ENCODE measurements at places on chromosomes 11 and 22.

DNA sequence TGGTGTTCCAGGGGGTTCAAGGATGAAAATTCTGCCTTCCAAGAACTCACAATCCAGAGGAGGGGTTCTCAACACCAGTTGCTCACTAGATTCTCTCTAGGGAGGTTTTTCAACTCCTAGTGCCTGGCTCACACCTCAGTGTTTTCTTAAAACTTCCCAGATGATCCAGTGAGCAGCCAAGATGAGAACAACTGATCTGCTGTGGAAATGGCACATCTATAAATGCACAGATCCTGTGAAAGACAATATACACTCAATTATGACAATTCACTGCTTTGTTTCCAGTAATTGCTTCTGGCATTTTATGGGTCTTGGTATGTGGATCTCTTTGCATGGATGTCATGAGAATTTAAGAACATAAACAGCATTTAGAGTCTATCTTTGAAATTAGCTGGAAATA, 45.2 kb upstream of the PRSS23 start:
- no peak for DNase-seq

- peak; percentile 64 for DNase-seq
Measured at GRCh38 chr11:122778148-122778547, 60.2 kb upstream of the CRTAM start.

- DNase-seq, result no peak
Measured at GRCh38 chr11:86625981-86626380, 46.4 kb downstream of the ME3 start.

DNA sequence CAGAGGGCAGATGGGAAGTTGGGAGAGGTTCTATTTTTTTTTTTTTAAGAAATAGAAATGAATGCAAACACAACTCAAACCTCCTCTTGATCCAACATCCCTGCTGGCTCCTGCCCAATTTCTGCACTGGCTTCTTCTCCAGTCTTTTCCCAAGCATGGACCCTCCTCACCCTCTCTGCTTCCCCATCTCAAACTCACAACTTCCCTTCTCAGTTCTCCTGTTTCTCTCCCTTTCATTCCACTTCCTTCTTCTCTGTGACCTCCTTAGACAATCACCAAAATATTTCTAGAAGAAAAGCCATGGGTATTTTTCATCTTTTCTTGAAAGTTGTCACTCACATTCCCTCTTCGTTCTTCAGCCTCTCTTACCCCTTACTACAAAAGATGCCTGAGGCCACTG, 85.2 kb upstream of the VPREB1 start:
- DNase-seq, result no peak

- no peak for DNase-seq
Measured at GRCh38 chr11:92393218-92393617, 168.6 kb downstream of the FAT3 start.

- no peak for DNase-seq
Measured at GRCh38 chr11:33109294-33109895, 51.9 kb downstream of the CSTF3 start.

GRCh38 chr11:44380009-44380313, 70.0 kb upstream of the ALX4 start:
- no peak for DNase-seq

GRCh38 chr22:38031491-38031890, 25.7 kb upstream of the PICK1 start:
- DNase-seq, result no peak

GRCh38 chr22:49869845-49870712, 16.4 kb downstream of the ZBED4 start:
- DNase-seq, result no peak

DNA sequence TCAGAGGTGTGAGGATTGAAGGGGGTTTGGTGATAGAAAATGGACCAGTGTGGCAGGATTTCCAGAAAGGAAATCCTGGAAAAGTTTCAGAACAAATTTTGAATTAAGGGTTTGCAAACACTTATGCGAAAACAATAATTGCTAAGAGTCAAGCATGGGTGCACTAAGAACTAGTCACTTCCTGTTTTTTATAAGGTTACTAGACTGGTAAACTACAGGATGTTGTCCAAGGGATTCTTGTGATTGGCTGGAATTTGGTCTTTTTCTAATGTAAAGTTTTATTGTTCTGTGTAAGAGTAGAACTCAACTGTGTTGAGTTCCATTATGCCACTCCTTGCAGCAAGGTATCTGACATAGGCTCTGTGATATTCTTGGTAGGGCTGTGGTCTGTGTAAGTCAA, 54.1 kb downstream of the LIF start:
- DNase-seq, result no peak

DNA sequence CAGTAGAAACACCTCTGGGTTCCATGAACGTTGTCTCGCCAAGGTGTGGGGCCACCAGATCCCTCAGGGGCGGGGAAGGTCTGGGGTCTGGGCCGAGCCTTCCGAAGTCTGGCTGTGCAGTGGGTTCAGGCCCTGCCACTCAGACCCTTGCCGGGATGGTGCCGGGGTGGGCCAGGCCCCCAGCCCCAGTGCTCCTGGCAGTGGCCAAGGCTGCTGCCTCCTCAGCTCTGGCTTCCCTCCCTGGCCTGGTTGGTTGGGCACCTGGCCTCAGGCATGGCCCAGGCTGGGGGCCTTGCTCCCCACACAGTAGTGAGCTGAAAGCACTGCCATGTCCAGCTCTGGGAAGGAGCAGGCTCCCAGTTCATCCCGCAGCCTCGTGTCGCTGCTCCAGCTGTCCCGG, 48.2 kb upstream of the PPARA start:
- no peak for DNase-seq

- DNase-seq, result no peak
Measured at GRCh38 chr11:69887841-69888427, 68.7 kb upstream of the FGF3 start.

GRCh38 chr11:31844351-31844750, 33.2 kb upstream of the PAX6 start:
- peak; percentile 17 for DNase-seq

- DNase-seq, result peak; percentile 35
Measured at GRCh38 chr11:57513911-57514537, 1.5 kb downstream of the SLC43A1 start.

DNA sequence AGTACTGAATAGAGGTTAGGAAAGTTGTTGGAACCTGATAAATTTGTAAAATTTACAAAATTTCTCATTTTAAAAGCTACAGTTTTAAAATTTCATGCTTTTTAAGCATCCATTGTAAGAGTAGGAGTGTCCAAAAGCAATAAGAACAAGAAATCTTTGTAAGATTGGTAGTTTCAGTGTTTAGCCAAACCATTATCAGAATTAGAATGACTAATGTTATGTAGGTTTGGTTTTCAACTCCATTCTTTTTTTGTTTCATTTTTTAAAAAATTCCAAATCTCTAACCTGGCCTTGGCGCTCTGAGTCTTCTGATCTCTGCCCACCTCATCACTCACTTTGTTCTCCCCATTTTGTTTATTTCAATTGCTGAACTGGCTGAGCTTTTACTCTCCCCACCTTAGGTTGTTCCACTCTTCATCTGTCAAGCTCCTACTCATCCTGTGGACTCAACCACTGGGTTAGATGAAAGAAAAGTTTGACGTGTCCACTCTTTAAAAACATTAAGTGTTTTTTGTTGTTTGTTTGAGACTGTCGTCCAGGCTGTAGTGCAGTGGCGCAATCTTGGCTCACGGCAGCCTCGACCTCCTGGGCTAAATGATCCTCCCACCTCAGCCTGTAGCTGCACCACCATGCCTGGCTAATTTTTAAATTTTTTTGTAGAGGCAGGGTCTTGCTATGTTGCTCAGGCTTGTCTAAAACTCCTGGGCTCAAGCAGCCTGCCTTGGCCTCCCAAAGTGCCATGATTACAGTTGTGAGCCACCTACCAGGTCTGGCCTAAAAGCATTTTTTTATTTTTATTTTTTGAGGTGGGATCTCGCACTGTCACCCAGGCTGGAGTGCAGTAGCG, 14.0 kb downstream of the EP300 start:
- peak; percentile 66 for DNase-seq

DNA sequence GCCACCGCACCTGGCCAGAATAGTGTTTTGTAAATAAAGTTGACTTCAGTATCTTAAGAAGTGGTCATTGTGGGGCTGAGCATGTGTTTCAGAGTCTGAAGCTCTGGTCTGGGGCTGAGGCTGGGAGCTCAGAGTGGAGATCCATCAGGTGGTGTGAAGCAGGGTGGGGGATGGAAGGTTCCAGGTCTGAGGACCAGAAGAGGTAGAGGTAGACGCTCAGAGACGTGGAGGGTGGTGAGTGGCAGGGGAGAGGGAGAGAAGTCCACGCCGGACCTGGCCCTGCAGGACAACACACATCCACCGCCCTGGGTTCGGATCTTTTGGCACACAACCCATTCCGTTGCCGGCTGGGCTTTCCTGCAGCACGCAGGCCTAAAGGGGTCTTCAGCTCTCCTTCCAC, 40.7 kb downstream of the ARHGAP8 start:
- no peak for DNase-seq

DNA sequence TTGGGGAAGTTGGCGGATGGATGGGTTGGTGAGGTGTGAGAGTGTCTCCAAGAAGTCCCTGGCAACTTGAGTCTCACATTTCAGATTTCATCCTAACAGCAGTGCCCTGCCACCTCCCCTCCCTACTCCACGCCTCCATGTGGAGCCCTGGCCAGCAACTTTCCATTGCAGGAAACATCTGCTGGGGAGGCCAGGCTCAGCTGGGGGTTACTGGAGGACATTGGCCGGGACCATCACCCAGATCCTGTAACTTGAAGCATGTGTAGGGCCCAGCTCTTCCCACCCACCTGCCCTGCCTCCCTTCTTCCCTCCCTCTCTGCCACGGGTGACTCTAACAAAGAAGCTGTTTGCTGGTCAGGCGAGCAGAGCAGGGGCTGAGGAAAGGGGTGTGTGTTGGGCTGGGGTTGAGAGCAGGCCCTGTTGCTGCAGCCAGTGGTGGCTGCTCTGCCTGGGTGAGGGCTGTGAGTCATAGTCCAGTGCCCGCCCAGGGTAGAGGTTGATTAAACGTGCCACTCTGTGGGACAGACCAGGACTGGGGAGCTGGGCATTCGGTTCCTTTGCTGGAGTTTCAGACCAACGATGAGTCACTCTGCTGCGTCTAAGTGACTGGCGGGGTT, 64.0 kb downstream of the SCN3B start:
- DNase-seq, result peak; percentile 16

- peak; percentile 97 for DNase-seq
Measured at GRCh38 chr11:126284829-126285228, 1.9 kb downstream of the TIRAP start.

- DNase-seq, result no peak
Measured at GRCh38 chr11:17019232-17019631, 5.0 kb upstream of the PLEKHA7 start.

- DNase-seq, result no peak
Measured at GRCh38 chr11:32427616-32427934, 7.8 kb downstream of the WT1 start.

DNA sequence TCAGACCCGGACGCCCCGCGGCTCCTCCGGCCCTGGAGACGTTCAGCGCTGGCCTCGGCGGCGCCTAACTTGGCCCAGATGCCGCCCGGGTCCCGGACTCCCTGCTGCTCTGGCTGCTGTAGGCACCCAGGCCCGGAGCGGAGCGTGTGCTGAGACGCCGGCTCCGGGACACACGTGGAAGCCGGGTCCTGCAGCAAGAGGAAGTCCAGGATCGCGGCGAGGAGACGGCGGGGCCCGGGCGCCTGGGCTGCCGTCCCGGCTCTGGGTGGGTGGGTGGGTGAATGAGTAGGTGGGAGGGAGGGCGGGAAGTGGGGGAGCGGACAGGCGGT, 223 bp downstream of the WT1 start:
- DNase-seq, result no peak

- DNase-seq, result peak; percentile 36
Measured at GRCh38 chr11:15770798-15771414, 585.4 kb downstream of the SOX6 start.

DNA sequence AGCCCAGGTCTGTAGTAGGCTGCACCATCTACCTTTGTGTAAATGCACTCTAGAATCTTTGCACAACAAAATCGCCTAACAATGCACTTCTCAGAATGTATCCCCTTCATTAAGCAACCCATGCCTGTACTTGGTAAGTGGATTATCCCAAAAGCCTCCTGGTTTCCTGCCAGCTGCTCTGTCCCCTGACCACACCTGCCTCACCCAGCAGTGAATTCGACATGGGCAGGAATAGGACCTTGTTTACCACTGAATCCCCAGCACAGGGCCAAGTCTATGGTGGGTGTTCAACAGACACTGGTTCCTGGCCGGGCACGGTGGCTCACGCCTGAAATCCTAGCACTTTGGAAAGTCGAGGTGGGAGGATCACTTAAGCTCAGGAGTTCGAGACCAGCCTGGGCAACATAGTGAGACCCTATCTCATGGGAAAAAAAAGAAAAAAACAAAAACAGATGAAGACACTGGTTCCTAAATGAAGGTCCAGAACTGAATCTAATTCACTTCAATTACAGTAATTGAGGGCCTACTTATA, 5.1 kb upstream of the SYCE3 start:
- DNase-seq, result no peak

DNA sequence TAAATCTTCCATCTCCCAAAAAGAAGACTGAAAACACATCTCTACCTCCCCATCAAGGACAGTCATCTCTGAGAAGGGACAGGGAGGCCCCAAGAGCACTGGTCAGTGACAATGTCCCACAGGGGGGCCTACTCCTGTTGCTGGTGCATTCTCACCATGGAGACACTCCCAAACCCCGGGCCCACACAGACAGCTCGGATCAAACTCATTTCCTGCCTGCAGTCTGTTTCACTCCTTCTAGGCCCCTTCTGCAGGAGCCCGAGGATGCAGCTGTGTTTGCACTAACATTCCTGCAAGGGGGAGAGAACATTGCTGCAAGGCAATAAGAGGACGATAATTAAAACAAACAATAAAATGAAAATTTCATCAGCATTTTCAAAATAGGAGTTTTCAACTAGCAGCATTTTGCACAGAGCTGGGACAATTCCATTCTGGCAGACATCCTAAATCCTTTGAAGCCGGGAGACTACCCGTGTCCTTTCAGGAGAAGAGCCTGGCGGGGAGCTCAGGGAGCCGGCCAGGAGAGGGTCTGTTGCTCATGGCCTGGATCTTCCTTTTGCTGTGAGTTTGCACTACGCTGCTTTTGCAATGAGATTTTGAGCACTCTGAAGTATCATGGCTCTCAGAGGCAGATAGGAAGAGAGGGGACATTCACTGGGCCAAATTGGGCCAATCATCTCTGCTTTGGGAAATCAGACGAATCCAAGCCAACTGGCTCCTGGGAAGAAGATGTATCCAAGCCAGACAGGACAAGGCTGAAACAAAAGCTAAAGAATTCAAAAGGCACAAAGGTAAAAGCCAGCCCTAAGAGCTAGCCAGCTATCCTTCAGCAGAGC, 33.2 kb downstream of the SPATA19 start:
- DNase-seq, result no peak

DNA sequence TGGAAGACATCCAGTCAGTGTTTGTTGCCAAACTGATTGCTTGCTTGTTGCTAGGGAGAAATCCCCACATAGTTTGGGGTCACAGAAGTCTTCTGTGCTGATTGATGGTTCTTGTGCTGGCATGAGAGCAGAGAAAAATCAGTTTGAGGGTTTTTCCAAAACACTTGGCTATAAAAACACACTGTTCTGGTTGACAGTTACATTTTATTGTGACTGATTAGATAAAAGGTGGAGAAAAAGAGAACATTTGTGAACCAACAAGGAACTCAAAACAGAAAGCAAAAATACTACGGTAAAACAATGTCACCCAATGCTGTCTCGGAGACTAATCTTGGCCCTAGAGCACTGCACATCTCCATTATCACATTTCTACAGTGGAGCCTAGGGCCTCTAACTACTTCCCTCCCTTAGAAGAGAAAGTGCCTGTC, 14.4 kb upstream of the EIF4G2 start:
- no peak for DNase-seq

GRCh38 chr11:29956076-29956556, 60.7 kb downstream of the KCNA4 start:
- no peak for DNase-seq

Data from fibroblast of mammary gland (primary cell).